ENCODE measurements at places on chromosomes 4 and X.

DNA sequence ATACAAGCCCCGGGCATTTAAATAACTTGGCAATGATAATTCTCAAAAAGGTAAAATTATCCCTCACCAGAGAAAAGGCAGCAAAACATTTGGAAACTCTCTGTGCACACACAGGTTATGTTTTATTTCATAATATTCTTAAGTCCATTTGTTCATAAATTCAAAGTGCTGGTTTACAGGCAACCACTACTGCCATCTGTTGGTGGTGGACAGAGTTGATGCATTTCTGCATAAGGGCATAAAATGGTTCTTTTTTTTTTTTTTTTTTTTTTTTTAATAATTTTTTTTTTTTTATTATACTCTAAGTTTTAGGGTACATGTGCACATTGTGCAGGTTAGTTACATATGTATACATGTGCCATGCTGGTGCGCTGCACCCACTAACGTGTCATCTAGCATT, 31.5 kb upstream of the IL21 start:
- peak; percentile 10 for DNase-seq

DNA sequence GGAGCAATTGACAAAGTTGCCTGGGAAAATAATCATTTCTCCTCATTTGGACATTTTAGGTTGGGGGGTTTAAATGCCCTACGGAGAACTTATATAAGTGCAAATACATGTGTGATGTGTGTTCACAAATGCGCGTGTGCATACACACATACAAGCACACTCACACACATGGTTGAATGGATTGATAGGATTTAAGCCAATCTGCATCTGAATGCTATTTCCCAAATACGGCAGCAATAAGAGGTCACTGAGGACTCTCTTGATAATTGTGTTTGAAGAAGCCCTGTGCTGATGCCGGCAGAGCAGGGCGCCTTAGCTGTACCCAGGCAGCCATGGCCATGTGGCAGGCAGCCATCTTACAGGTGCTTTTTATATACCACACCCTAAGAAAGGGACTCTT, 165.3 kb upstream of the LEF1 start:
- DNase-seq = no peak

DNA sequence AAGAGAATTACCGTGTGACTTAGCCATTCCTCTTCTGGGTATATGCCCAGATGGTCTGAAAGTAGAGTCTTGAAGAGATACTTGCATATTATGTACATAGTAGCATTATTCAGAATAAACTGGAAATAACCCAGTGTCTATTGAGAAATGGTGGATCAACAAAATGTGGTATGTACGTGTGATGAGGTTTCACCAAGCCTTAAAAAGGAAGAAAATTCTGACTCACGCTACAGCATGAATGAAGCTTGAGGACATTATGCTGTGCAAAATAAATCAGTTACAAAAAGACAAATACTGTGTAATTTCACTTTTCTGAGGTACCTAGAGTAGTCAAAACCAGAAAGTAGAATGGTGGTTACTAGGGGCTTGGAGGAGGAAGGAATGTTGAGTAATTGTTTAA, 37.3 kb downstream of the GBA3 start:
- no peak for DNase-seq

GRCh38 chrX:39936886-39937770, 160.6 kb downstream of the BCOR start:
- DNase-seq = no peak

DNA sequence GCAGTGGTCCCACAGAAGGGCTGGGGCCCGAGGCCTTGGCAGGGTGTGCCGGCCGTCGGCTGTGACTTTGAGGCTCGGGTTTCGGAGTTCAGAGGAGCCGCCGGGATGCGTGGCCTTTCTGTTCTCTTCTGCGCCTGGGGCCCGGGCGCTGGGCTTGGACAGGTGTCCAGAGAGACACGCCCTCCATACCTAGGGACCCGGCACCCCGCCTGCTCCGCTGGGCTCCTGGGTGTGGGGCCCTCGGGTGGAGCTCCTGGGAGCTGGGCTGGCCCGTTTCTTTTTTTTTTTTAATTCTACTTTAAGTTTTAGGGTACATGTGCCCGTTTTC, 11.3 kb downstream of the FGFRL1 start:
- DNase-seq = no peak

DNA sequence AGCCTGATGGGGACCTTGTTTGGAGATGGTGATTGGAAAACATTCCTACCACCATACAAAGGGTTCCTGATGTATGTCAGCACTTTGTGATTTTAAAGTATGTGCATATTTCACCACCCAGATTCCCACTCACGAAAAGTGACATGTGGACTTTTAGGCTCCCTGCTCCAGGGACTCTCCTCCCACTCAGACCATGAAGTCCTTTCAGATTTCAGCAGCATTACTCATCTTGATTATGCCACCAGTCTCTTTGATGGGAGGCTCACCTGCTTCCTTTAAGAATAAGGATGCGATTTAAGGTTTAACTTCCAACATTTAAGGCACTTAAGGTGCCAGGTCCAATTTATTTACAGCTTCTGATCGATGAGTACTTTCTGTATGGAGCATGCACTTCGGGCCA, 204.4 kb downstream of the PPARGC1A start:
- DNase-seq = no peak

- DNase-seq = no peak
Measured at GRCh38 chr4:95798003-95798402, 41.9 kb upstream of the PDHA2 start.

- DNase-seq = no peak
Measured at GRCh38 chrX:43590150-43590549, 65.9 kb upstream of the MAOA start.

- DNase-seq = no peak
Measured at GRCh38 chr4:31275906-31276305, 555.7 kb downstream of the PCDH7 start.

DNA sequence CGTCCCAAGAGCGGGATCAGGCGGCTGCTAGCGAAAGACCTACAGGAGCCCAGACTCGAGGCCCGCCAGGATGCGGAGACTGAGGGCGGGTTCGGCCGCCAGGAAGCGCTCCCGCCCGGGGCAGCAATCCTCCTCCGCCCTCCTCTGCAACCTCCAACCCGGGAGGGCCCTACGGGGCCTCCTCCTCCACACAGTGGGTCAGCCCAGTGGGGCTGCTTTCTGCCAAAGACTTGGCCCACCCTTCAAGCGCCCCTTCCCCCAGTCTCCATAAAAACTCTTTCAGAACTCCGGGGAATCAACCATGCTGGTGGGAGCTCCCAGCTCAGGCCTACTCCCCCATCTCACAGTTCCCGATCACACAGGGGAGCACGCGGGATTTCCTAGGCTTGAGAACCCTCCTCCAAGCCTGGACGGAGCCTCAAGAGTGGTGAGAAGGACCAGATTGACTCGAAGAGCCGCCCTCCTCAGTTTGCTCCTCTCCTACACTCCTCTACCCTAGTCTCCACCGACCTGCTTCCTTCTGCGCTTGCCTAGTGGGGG, 77.5 kb downstream of the RLIM start:
- DNase-seq = no peak

- DNase-seq = no peak
Measured at GRCh38 chr4:149735796-149736195, 79.8 kb downstream of the IQCM start.

- no peak for DNase-seq
Measured at GRCh38 chr4:88826771-88827170, 129.1 kb upstream of the NAP1L5 start.

- DNase-seq = no peak
Measured at GRCh38 chrX:95949588-95949987, 735.1 kb upstream of the DIAPH2 start.

DNA sequence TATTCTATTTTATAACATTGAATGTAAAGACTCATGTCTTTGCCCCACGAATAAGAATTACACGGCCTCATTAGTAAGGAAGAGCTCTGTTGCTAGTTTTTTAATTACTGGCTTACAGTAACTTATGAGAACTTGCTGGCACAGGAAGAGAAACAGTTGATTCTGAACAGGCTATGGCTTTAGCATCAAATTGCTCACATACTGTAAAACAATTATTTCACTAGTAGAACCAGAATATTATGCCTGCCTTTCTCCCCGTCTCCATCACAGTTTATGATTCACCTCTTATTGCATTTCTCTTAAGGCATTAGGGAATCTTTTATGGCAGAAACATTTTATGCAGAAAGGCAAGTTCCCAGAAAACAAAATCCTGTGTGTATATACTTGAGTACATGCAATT, 126.1 kb downstream of the SPRY1 start:
- DNase-seq = no peak

GRCh38 chrX:127037159-127037558, 217.6 kb downstream of the PRR32 start:
- no peak for DNase-seq

DNA sequence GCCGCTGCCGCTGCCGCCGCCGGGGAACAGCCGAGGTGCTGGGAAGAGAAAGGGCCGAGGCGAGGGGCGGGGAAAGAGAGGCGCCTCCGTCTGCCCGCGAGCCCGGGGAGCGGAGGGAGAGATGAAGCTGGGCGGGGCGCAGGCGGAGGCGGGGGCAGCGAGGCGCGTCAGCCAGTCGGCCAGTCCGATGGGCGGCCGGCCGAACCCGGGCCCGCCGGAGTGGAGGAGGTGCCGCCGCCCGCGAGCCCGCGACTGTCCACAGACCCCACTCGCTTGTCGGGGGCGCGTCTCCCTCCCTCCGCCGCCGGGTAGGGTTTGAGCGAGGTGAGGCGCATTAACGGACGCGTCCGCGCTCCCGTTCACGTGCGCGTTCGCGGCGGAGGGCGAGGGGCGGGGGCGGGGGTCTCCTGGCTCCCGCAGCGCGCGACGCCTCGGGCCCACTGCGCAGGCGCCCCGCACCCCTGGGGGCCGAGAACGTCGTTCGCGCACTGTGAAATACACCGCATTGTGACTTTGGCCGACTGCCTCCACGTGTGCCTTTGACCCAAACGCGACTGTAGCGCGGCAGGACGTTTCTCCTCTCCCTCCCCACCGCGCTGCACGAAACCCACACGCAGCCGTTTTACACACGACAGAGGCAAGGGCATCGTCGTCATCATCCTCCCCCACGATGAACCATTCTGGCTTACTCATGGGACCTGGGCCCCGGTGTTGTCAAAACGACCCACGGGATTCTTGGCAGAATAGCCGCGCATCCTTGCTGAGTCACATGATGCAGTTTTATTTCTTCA, at the start of gene NUDT11:
Gene NUDT11 (minus strand): TSS at position 92 of the 791 bp plus-strand sequence. CDS start 148 bp downstream, outside the sequence.
- no peak for DNase-seq
